NCI-H187 (cell line): ENCODE measurements at places on chromosomes 4 and X.

DNA sequence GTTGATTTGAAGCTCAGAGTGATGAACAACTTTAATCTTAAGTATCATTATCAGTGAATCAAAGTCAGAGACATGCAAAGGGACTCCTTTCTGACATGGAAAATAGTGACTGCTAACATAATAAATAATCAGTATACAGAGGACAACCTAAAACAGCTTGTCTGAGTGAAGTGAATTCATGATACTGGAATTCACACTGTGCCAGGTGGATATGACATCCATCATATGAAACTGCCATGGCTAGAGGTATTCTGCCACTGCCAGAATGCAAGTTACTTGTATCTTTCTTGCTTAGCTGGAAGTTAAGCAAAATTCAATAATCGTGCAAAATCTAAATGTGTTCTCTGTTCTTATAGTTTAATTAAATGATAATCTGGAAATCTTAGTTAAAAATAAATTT, 429.0 kb downstream of the CFAP47 start:
- DNase-seq, result no peak

DNA sequence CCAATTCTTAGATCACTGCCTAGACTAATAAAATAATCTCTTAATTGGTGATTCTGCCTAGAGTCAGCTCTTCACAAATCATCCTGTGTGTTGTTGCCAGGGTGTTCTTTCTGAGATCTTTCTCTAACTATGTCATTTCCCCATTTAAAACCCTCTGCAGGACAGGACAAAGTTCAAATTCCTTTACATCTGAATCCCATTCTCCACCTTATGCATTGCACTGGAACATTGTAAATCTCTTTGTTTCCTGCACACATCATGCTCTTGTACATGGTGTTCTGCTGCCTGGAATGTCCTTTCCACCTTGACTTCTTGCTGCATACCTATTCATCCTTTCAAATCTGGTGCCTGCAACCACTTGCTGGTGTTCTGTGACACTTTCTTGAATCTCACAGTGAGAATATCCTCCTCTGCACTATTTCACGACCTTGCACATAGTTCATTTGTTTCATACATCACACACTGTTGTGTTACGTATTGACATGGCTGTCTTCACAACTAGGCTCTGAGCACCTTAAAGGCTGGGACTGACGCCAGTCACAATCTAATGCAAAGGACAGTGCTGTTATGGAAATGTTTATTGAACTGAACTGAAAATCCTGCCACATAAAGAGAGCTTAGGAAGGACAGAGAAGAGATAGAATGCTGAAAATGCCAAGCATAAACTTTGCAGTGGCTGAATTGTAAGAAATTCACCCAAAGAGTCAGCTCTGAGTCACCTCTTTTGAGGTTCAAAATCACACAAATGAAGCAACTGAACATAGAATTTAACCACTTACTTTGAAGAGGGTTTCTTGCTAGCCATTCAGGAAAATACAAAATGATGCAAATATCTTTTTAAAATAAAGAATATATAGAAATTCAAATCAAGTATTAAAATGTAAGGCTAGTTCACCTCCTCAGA, 26.4 kb upstream of the SMIM14 start:
- no peak for DNase-seq

- no peak for DNase-seq
Observed at GRCh38 chr4:74161666-74162450, 3.9 kb downstream of the MTHFD2L start.

- DNase-seq, result no peak
Observed at GRCh38 chrX:100647739-100648138, 3.7 kb downstream of the SRPX2 start.

GRCh38 chrX:38993500-38993899, 192.2 kb downstream of the MID1IP1 start:
- no peak for DNase-seq

GRCh38 chr4:15400981-15401671, 26.7 kb upstream of the C1QTNF7 start:
- DNase-seq, result no peak

- DNase-seq, result no peak
Observed at GRCh38 chrX:40099055-40099958, 1.5 kb upstream of the BCOR start.

- DNase-seq, result no peak
Observed at GRCh38 chr4:8846046-8846720, 25.5 kb downstream of the HMX1 start.

DNA sequence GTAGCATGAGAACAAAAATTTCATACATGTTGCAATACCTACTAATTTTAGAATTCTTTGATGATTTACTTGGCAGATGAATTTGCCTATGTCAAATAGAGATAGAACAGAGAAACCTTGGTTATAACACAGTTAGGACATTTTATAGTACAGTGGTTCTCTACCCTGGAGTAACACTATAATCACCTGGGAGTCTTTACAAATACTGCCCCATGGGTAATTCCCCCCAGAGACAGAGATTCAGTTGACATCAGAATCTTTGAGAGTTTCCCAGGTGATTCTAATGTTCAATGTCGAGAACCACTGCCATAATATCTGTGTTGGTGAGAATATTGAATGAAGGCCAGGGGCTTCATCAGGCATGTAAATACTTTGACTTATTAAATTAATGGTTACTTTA, 401.3 kb upstream of the NDST4 start:
- DNase-seq, result no peak

DNA sequence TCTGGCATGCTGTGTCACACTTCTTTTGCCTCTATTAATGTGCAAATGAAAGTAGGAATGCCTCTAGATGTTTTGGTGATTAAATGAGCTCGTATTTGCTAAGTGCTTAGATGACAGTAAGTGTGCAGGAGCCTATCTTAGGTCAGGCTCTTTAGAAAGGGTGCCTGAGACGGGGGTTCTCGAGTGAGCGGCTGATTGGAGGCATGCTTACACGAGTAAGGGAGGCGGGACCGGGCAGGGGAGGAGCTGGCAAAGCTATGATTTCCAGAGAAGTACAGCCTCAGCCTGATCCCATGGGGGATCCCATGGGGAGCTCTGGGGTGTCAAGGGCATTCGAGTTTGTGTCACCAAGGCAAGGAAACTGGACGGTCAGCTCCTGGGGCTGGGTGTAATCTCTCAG, 44.8 kb downstream of the CLDN34 start:
- DNase-seq, result no peak

DNA sequence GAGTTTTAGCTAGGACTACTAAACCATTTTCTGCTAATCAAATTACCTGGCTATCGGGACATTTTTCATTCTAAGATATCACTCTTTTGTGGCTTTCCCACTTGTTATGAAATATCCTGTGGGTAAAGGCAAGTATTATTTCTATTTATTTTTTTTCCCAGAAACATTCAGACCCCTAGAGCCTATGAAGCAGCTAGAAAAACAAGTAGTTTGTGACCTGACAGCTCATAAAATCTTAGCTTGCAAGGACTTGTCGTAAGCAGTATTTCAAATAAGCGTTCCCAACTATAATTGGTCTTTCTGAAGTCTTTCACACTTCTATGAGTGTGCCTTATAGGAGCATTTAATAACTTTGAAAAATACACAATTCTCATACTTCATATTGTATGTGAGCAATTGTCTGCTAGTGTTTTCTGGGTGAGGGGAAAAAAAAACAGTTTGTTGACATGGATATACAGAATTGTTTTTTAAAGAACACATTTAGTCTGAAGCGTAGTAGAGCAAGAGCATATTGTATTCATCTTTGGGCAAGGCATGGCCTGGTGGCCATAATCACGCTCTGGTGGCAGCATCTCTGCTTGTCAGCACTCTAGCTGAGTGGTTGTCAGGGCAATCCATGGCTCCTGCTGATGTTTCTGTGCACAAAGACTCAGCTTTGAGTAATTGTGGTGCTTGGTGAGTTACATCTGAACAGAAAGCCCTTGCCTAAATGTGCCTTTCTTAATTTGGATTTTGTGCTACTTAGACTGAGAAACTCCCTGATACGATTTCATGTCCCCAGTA, 2.6 kb downstream of the MCUB start:
- DNase-seq, result no peak

DNA sequence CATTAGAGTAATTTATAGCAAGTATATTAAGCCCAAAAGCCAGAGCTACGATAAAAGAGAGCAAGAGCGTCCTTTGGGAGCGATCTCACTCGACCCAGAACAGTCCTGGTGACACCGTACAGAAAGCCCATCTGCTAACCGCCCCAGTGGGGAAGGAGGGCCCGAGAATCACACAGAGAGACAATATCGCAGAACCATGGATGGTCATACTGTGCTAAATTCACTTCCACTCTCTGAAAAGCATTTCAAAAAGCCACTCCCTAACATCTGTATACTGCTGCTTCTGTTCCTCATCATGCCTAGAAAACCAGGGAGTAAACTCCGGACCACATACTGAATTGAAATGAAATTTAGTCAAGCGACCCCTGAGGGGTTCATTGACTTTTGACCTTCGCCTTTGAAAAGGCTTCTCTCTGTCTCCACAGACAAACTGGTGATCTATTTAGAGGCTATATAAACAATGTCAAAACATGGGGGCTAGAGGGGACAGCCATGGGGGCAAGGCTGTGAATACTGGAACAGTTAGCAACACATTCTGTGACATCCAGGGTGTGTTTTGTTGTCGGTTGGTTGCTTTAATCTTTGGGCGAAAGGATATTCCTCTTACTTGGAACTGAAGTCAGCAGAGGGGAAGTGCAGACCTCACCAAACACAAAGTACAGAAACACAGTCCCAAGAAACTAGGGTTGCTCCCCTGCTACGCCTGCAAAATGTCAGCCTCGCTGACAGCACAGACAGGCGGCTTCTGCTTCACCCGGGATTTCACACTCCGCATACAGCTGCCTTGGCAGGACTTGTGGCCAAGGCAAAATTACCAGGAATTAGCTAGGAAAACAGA, 129.0 kb upstream of the RASGEF1B start:
- DNase-seq, result no peak

- no peak for DNase-seq
Observed at GRCh38 chr4:76596713-76597112, 161.7 kb downstream of the SHROOM3 start.

DNA sequence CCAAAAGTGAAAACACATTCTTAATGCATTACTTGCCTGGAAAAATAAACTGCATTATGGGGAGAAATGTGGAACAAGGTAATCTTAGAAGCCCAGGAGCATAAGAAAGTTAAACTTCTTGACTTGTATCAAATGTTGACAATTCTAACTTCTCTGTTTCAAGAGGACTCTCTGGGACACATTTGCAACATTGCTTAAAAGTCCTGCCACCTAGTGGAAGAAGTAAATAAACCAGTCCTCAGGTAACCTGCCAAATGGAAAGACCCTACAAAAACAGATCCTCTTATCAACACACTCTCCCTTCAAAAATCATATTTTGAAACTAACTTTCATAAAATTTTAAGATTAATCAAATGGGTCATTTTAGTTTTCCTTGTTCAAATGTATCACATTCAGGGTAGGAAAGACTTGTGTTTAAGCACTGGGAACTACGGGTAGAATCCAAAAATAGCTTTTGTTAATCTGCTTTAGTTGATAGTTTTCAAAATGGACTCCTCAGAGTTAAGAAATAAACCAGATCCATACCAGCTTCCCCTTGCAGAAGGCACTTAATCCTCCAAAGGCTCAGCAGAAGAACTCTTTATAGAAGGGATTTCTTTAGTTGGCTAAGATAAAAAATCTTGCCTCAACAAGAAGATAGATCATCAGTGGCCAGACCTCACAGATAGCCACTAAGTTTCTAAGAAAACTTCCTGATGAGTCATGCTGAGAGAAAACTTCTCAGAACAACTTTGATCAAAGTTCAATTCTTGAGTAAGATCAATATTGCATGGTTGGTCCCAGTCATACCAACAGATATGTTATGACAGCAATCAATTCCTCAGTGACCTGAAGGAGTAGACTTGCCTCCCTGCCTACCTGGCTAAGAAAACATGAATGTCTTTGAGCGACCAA, 141.7 kb downstream of the HHIP start:
- no peak for DNase-seq

- DNase-seq, result no peak
Observed at GRCh38 chr4:78990938-78991810, 51.9 kb upstream of the PAQR3 start.

- no peak for DNase-seq
Observed at GRCh38 chrX:31092970-31093638, 21.3 kb upstream of the FTHL17 start.

GRCh38 chr4:48016141-48017107, at the start of the genes CNGA1 and NIPAL1:
CNGA1 (minus strand) TSS chr4:48016681; CDS start chr4:47952689, 63,992 bp downstream.
NIPAL1 (plus strand) TSS chr4:48016772; CDS start chr4:48016840, 68 bp downstream.
- DNase-seq, result peak; percentile 48

- DNase-seq, result no peak
Observed at GRCh38 chrX:67338262-67338661, 205.6 kb upstream of the AR start.

DNA sequence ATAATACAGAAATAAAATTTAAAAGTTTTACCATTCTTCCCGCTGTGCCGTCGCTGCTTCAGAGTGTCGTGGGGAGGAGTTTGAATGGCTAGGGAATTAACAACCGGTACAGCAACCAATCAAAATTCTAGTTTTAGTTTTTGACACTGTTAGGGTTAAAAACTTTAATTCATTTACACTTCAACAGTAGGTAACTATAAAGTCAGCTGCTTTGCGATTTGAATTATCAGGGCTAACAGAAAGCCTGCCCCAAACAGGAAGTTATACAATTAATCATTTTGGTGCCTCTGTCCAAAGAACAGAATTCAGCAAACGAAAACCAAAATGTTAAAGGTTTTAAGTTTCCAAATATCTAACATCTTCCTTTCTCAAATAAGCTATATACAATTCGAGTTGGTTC, 2.3 kb downstream of the HNRNPD start:
- no peak for DNase-seq

DNA sequence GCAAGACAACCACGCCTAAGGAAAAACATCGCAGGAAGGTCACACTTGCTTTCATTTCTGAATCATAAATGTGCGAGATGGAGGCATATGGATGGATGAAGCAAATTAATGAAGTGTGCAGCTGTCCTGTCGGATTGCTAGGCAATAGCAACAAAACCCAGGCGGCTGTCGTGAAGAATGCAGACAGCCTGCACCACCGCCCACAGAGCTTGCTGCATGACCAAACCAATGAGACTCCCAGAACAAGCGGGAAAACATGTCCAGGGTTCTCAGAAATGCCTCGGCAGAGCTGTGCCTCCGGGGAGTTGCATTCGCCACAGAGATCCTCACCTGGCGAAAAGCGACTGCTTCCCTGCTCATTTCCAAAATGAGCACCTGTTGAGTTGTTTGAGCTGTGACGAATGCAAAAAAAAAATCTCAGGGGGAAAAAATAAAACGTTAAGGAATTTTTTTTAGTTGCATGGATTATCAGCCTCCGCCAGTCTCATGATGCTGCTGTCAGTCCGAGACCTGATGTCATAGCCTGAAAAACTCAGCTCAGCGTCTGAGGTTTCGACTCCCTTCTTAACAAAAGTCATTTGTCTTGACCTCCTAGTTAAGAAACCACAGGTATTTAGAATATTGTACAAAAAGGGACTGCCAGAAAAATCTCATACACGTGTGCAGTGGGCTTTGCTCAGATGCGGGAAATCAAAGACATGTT, 155.5 kb upstream of the MXRA5 start:
- no peak for DNase-seq

DNA sequence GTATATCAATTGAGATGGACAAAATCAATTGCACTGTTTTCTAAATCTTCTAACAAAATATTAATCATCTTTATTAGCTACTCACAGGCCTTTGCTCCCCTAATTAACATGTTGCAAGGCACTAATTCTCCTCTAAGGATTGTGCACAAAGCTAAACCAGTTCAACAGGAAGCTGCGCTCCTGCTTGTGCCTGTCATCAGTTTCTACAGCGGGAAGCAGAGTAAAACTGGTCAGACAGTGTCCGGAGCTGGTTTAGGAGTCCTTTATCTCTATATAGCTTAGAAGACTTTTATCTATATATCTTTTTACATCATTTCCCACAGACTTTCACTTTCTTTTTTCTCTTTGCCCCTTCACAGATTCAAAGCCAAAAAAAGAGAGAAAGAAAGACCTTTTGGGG, 79.1 kb downstream of the ELOVL6 start:
- no peak for DNase-seq
